Thyroid gland (tissue), 4 donors: ENCODE measurements at places on chromosomes 2 and 18.

- H3K27me3 ChIP-seq, result no peaks in the 10 kb centered on the region
- DNase-seq, result no peak
- peaks cover 23% of the 10 kb centered on the region for H3K4me1 ChIP-seq
- H3K4me3 ChIP-seq, result no peak overlapping the region
- no peaks in the 10 kb centered on the region for H3K36me3 ChIP-seq
- H3K27ac ChIP-seq, result peak overlapping the region; percentile 90
Measured at GRCh38 chr2:62291517-62292137, 95.7 kb downstream of the B3GNT2 start.

- no peaks in the 10 kb centered on the region for H3K27me3 ChIP-seq
- DNase-seq, result no peak
- H3K27ac ChIP-seq, result no peak overlapping the region
Measured at GRCh38 chr18:66508937-66509336, 95.0 kb downstream of the CDH19 start.

DNA sequence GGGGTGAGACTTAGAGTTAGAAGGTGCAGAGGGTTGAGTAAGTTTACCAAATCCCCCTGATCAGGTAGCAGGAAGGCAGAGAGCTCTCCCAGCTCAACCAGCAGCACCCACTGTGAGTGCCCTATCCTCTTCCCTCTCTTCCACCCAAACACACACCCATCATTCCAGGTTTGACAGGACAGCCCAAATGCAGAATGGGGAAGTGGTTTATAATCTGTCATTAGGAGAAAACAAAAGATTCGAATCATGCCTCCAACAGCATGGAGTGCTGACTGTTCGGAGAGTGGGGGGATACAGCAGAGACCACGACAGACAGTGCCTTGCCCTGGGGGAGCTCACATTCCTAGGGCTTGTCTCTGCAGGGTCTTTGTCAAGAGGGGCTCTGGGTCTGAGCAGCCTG lies 11.7 kb downstream of the CXCR2 start:
- no peaks in the 10 kb centered on the region for H3K27me3 ChIP-seq
- no peak overlapping the region for H3K27ac ChIP-seq
- H3K36me3 ChIP-seq, result no peaks in the 10 kb centered on the region

- DNase-seq, result no peak
- H3K4me3 ChIP-seq, result no peak overlapping the region
- H3K27me3 ChIP-seq, result no peaks in the 10 kb centered on the region
- peaks cover 45% of the 10 kb centered on the region for H3K4me1 ChIP-seq
- no peak overlapping the region for H3K27ac ChIP-seq
- H3K36me3 ChIP-seq, result no peaks in the 10 kb centered on the region
Measured at GRCh38 chr2:173854840-173855239, 110.3 kb downstream of the SP3 start.

DNA sequence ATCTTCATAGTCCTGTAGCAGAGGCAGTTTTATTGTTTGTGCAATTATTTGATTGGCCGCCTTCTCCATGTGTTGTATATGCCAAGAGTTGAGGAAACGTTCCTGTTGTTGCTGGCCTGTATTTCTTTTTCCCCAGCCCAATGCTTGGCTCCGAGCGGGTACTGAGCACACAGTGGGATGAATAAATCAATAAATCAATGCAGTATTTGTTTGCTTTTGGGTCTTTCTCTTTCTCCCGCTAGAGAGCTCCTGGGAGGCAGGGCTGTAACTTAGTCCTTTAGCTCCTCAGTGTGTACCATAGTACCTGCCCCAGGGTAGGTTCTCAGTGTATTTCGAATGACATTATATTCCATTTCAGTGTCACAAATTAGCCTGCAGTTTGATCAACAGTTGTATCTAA lies 71.8 kb downstream of the ICOS start:
- no peak overlapping the region for H3K27ac ChIP-seq
- DNase-seq, result no peak
- no peak overlapping the region for H3K4me3 ChIP-seq
- no peaks in the 10 kb centered on the region for H3K4me1 ChIP-seq
- no peaks in the 10 kb centered on the region for H3K27me3 ChIP-seq

DNA sequence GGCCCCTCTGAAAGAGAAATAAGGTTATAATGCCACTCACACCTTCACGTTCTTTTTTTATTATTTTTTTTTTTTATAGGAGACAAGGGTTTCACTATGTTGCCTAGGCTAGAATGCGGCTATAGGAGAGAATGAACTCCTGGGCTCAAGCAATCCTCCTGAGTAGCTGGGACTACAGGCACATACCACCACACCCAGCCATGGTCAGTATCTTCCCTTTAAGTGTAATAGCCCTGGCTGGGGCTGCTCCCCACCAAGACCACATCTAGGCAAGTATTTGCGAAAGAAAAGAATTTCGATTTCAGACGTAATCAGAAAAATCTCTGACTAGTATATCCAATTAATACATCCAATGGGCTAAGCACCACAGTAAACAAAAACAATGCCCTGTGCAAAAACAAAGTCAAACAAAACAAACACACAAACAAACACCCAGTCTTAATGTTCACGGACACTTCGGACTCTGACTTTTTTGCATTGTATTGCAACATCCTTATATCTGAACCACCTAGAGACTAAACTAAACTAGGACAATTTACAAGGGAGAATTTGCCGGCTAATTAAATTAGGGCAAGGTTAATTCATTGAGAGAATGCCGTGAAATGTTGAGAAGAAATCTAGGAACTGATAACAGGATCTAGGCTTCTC lies 49.6 kb upstream of the TLK1 start:
- no peaks in the 10 kb centered on the region for H3K27me3 ChIP-seq
- no peaks in the 10 kb centered on the region for H3K36me3 ChIP-seq
- H3K4me1 ChIP-seq, result no peaks in the 10 kb centered on the region
- H3K27ac ChIP-seq, result no peak overlapping the region
- H3K4me3 ChIP-seq, result no peak overlapping the region

DNA sequence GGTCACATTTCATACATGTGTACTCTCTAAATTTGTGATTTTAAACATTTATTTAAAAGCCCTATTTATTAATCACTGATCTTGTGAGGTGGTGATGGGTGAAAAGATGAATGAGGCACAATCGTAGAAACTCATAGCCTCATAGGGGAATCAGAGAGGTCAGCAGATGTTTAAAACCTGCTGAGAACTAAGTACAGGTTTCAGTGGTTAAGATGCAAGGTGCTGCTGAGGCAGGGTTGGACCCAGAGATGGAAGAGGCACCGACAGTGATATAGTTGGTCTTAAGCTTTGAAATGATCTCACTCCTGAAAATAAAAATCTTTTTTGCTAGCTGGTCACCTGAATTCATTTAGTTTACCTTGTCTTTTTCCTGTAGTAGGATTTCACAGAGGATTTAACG lies 49.6 kb downstream of the LINC00305 start:
- H3K27me3 ChIP-seq, result no peaks in the 10 kb centered on the region
- H3K36me3 ChIP-seq, result no peaks in the 10 kb centered on the region
- no peak for DNase-seq
- no peak overlapping the region for H3K27ac ChIP-seq
- H3K4me1 ChIP-seq, result peaks cover 6% of the 10 kb centered on the region

DNA sequence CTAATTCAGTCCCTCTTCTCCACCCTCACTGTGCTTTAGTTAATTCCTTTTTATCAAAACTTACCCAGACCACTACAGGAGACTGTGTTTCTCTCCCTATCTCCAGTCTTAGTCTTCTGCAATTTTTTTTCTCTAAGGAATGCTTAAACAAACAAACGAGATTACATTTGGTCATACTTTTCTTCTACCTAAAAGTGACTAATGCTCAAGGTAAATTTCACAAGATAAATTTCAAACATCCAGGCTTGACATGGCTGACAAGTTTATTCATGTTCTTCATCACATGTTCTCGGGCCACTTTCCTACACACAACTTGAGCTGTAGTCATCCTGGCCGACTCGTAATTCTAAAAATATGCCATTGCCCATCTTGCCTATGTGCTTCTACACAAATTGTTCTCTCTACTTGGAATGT lies 23.2 kb upstream of the ACSL3 start:
- H3K27ac ChIP-seq, result no peak overlapping the region
- no peak for DNase-seq
- no peaks in the 10 kb centered on the region for H3K36me3 ChIP-seq
- H3K27me3 ChIP-seq, result no peaks in the 10 kb centered on the region

DNA sequence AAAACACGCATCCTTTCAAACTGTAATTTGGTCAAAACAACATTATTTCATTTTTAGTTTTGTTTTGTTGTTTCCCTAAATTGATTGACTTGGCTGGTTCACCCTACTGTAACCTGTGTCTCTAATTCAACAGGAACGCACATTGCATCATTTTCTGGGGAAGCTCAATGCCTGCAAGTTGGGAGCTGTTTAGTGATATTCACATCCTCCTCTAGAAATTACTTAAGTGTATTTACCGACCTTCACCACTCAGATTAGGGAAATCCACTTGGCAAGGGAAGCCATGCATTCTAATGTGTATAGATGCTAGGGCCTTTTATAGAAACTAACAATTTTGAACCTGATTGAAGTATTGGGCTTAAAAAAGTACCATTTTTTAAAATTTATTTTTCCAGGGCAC lies 7.3 kb upstream of the TPO start:
- DNase-seq, result no peak
- H3K4me1 ChIP-seq, result peaks cover 42% of the 10 kb centered on the region
- H3K27ac ChIP-seq, result no peak overlapping the region

- no peak overlapping the region for H3K4me3 ChIP-seq
- DNase-seq, result peak; percentile 54
- H3K27ac ChIP-seq, result no peak overlapping the region
- no peaks in the 10 kb centered on the region for H3K27me3 ChIP-seq
- no peaks in the 10 kb centered on the region for H3K4me1 ChIP-seq
Measured at GRCh38 chr18:34848156-34848555, 138.1 kb downstream of the DTNA start.

GRCh38 chr2:127679680-127680361 lies 4.5 kb upstream of the LIMS2 start:
- no peaks in the 10 kb centered on the region for H3K27me3 ChIP-seq
- no peak for DNase-seq
- no peaks in the 10 kb centered on the region for H3K36me3 ChIP-seq
- no peak overlapping the region for H3K4me3 ChIP-seq
- peaks cover 8% of the 10 kb centered on the region for H3K4me1 ChIP-seq

GRCh38 chr2:6181926-6182325 lies 489.7 kb downstream of the SOX11 start:
- peak overlapping the region; percentile 70 for H3K27ac ChIP-seq
- peaks cover 45% of the 10 kb centered on the region for H3K4me1 ChIP-seq
- H3K27me3 ChIP-seq, result no peaks in the 10 kb centered on the region
- DNase-seq, result peak; percentile 94

- H3K36me3 ChIP-seq, result no peaks in the 10 kb centered on the region
- no peaks in the 10 kb centered on the region for H3K27me3 ChIP-seq
- DNase-seq, result no peak
- no peaks in the 10 kb centered on the region for H3K4me1 ChIP-seq
Measured at GRCh38 chr18:74819433-74820059, 221.9 kb downstream of the ZNF407 start.

DNA sequence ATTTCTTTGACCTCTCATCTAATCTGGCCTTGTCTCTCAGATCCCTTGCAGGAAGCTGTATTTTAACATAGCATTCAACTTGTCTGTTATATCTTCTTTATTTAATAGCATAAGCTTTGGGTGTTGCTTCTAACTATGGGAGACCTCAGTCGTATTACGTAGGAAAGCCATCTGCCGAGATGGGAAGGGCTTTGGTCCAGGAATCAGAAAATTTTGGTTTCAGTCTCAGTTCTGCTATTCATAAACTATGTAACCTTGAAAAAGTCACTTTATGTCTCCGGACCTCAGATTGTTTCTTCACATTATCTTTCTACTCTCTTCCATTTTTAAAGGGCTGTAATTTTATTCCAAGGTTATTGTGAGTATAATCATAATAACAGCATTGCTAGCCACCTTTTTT lies 297.7 kb downstream of the SATB2 start:
- H3K4me3 ChIP-seq, result no peak overlapping the region
- H3K36me3 ChIP-seq, result no peaks in the 10 kb centered on the region
- no peak overlapping the region for H3K27ac ChIP-seq
- H3K4me1 ChIP-seq, result no peaks in the 10 kb centered on the region
- H3K27me3 ChIP-seq, result no peaks in the 10 kb centered on the region
- no peak for DNase-seq

- H3K27ac ChIP-seq, result no peak overlapping the region
- H3K36me3 ChIP-seq, result peaks cover 37% of the 10 kb centered on the region
- H3K4me1 ChIP-seq, result no peaks in the 10 kb centered on the region
- DNase-seq, result no peak
- H3K4me3 ChIP-seq, result no peak overlapping the region
Measured at GRCh38 chr2:232859385-232859916, 10.6 kb upstream of the SNORC start.

GRCh38 chr18:59566533-59566971 lies 130.7 kb downstream of the CCBE1 start:
- H3K27me3 ChIP-seq, result no peaks in the 10 kb centered on the region
- peaks cover 20% of the 10 kb centered on the region for H3K4me1 ChIP-seq
- DNase-seq, result no peak
- H3K27ac ChIP-seq, result no peak overlapping the region
- no peaks in the 10 kb centered on the region for H3K36me3 ChIP-seq
- H3K4me3 ChIP-seq, result no peak overlapping the region

- H3K27ac ChIP-seq, result no peak overlapping the region
- no peaks in the 10 kb centered on the region for H3K4me1 ChIP-seq
- no peaks in the 10 kb centered on the region for H3K36me3 ChIP-seq
- no peaks in the 10 kb centered on the region for H3K27me3 ChIP-seq
- no peak overlapping the region for H3K4me3 ChIP-seq
Measured at GRCh38 chr2:138752197-138752956, 27.8 kb downstream of the NXPH2 start.

DNA sequence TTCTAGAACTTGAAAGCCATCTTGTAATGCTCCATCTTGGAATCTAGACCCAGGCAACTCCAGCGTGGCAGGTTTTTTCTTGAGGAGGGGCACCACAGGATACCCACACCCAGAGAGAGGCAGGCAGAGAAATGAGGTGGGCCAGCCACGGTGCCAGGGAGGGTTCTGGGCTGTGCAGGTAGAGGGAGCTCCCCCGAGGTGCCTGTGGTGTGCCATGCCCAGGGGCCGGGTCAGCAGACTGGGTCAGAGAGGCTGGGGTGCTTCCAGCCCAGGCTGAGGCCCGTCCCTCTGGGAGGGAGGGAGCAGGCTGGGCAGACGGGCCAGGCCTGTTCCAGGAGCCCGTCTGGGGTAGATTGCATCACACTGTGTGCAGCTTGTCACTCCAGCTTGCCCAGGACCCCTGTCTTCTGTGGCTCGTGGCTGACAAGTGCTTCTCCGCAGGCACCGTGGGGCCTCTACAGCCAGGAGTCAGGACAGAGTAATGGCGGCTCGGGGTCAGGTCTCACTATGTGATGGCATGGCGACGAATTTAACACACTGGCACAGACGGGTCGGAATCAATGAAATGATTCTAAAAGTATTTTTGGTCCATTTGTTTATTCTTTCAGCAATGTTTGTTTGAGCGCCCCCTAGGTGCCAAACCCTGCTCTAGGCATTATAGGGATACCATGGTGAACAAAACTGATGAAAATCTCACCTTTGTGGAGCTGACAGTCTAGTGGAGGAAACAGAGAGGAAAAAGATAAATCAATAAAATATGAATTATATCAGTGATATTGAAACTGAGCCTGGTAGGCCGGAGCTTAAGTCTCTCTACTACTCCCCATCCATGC lies 144.0 kb downstream of the ACOXL start:
- no peaks in the 10 kb centered on the region for H3K27me3 ChIP-seq
- H3K27ac ChIP-seq, result no peak overlapping the region
- H3K4me1 ChIP-seq, result peaks cover 21% of the 10 kb centered on the region
- H3K4me3 ChIP-seq, result no peak overlapping the region

GRCh38 chr18:45566025-45566740 lies 49.1 kb upstream of the SLC14A2 start:
- H3K4me1 ChIP-seq, result peaks cover 7% of the 10 kb centered on the region
- DNase-seq, result no peak
- no peaks in the 10 kb centered on the region for H3K36me3 ChIP-seq
- no peaks in the 10 kb centered on the region for H3K27me3 ChIP-seq
- no peak overlapping the region for H3K27ac ChIP-seq

- no peak overlapping the region for H3K4me3 ChIP-seq
- H3K36me3 ChIP-seq, result no peaks in the 10 kb centered on the region
- no peak for DNase-seq
- H3K27me3 ChIP-seq, result no peaks in the 10 kb centered on the region
- H3K4me1 ChIP-seq, result peaks cover 6% of the 10 kb centered on the region
Measured at GRCh38 chr2:127039387-127040031, 67.4 kb downstream of the BIN1 start.
